Tongue (tissue), 3 donors: ENCODE measurements at places on chromosomes 6 and 20.

DNA sequence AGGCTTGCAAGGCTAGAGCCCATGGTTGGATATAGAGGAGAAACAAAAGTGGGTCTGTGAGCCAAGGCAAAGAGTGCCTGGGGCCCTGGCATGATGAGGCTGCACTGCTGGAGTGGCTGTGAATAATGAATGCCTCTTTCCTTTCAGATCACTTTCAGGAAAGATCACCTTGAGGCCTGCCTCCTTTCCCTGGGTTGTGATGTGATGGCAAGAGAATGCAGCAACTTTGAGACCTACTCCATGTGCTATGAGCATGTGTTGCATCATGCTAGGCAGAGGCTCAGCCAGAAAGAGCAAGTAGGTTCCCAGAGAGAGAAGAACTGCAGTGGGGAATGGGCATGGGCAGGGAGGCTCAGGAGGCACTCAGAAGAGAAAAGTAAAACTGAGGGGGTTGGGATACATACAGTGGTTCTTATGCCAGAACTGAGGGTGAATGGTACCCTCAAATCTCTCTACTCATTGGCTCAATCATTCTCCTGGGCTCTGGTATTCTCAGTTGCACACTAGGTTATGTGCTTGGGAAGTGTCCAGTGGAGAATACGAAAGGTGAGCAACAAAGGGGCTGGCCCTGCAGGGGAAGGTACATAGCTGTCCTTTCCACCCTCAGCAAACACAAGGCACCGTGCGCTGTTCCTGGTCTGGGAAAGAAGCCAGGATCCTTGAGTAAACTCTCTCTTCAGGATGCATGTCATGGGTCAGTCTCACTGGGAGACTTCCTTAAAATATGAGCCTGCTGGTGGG is 45.9 kb downstream of the CD164 start:
- no peak for DNase-seq

DNA sequence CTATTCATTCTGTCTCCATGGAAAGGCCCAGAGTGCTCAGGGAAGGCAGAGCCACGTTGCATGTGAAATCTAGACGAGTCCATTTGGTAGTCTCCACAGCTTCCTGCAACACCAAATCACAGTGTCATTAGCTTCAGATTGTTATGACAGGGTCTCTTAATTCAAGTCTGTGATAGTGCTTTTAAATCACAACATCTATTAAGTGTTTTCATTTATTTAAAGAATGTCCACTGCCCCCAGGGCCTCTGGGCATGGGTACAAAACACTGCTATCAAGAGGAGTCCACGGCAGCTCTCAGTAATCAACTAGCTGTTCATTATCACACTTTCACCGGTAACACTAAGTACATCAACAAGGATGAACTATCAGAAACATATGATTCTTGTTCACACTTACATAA is 455.9 kb upstream of the JARID2 start:
- DNase-seq = no peak

DNA sequence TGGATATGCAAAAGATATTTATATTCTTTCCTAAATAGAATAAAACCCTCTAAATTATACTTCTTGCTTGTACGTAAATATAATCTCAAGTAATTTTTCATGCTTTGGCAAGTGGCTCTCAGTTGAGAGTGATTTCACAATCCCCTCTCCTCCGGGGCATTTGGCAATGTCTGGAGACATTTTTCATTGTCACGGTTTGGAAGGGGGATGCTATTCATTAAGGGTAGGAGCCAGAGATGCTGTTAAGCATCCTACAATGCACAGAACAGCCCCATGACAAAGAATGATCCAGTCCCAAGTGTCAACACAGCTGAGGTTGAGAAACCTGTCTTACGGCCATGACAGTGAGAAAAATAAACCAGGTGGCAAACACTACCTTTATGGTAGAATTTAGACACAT is 75.7 kb downstream of the AGPAT4 start:
- peak; percentile 46 for DNase-seq

- no peak for DNase-seq
Measured at GRCh38 chr6:51382847-51383246, 564.2 kb downstream of the TFAP2B start.

- DNase-seq = no peak
Measured at GRCh38 chr6:119974430-119975159, 625.0 kb upstream of the MAN1A1 start.

GRCh38 chr6:32785781-32786533 is 22.6 kb upstream of the HLA-DQB2 start:
- peak; percentile 76 for DNase-seq

GRCh38 chr20:14568701-14569100 is 231.3 kb upstream of the FLRT3 start:
- peak; percentile 21 for DNase-seq

DNA sequence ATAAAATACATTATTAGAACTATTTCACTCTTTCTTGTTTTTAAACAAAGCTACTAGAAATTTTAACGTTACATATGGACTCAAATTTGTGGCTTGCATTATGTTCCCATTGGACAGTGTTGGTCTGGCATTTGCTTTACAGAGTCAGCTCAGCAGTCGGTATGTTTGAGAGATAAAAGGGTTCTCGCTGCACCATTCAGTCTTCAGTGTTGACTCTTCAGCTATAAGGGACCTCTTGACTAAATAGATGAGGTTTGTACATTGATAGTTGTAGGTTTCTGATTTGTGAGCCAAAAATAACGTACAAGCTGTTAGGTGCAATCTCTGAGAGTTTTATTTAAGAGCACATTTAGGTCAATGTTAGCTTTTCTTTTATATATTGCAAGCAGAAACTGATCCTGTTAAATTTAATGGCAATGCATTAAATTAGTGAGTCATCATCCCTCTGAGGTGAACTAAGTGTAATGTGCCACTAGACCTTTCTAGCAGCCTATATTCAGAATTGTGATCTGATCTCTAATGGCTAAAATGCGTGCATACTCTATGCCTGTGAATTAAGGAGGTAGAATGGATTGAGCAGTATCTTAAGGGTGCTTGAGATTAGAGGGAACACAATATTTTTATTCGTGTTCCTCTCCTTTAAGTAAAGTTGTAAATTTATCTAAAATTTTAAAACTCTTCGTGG is 485.6 kb upstream of the SYNCRIP start:
- DNase-seq = no peak

DNA sequence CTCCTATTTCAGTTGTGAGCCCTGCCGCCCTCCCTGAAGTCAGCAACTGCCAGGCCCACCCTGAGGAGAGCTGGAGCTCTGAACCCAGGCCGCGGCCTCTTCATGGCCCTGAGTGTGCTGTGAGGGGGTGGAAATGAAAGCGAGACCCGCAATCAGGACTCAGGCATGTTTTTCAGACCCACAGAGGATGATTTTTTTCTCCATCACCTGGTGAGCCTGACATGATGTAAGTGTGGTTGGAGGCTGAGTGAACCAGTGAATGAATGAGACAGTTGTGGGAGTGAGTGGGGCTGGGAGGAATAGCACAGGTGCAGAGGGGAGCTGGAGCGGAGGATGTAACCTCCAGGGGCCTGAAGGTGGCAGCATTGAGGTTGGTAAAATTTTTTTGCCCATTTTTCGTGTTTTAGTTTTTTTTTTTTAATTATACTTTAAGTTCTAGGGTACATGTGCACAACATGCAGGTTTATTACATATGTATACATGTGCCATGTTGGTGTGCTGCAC is 18.3 kb downstream of the RAET1L start:
- peak; percentile 46 for DNase-seq

GRCh38 chr6:159695984-159696383 is 2.9 kb upstream of the SOD2 start:
- DNase-seq = no peak

- DNase-seq = no peak
Measured at GRCh38 chr6:18302561-18303439, 38.5 kb upstream of the DEK start.

DNA sequence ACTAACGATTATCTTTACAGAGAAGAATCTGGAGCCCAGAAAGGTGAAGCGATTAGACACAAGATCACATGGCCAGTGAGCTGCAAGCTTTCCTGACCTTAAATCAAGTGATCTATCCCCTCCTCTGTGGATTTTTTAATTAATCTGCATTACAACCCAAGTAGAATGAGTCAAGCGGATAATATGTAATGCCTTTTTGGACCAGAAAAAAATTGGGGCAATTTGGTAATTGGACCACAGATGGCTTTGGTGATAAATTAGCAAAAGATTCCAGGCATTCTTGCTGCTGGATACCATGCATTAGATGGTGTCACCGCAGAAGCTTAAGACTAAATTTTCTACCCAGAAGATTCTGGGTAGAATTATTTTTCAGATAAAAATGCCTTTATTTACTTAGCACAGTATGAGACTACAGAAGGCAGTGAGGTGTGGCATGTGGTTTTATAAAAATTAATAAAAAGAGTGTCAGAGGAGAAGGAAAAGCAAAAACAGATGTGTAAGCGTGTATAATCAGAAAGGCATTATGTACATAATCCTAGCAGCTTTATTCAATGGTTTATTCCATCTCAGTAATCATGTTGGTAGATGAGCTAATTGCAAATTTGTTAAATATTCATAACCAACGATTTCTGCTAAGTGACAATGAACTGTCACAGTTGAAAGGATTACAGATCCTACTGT is 53.9 kb upstream of the PCSK2 start:
- no peak for DNase-seq

GRCh38 chr6:43009124-43009523 is 4.6 kb downstream of the MEA1 start:
- DNase-seq = peak; percentile 50

DNA sequence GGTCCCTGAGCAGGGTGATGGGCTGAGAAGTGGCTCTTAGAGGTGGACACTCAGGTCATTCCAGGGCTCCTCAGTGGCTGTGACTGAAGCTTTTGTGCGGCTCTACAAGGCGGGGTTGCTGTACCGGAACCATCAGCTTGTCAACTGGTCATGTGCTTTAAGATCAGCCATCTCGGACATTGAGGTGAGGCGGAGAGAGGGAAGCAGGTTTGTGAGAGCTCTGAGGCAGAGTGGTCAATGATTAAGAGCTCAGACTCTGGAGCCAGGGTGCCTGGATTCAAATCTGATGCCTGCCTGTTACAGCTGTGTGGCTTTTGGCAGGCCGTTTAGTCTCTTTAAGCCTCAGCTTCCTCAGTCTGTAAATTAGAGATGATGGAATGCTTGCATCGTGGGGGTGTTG is 3.0 kb downstream of the VARS2 start:
- DNase-seq = no peak

- DNase-seq = no peak
Measured at GRCh38 chr6:154462425-154462824, 48.1 kb downstream of the CNKSR3 start.

DNA sequence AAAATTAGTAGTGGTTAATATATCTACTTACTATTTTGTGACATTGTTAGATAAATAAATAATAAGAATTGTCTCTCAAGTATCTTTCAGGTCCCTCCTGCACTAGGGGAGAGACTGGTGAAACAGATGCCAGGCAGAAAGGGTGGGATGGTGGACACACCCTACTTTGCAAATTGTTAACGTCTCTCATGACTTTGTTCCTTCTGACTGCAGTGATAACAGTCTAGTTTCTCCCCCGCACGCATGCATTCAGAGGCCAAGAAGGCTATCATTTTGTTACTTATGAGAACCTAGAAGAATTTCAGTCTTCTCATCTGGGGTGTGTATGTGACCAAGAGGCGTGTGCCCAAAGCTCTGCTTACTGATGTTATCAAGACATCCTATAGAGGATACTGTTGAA is 152.3 kb downstream of the EDN1 start:
- no peak for DNase-seq

DNA sequence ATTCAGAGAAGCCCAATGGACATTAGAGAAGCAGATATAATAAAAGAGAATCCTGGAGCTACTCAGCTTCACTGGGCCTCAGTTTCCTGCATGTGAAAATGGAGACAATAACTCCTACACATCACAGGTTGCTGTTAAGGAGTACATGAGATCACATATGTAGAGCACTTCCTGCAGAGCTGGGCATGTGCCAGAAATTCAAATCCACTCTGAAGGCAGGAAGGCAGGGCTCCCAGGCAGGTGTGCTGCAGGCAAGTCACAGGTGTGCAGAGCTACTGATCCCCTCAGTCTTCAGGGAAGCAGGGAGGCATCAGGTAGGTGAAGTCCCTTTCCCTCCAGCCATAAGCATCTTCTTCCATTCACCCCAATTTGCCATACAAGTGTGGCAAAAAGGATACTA is 48.0 kb downstream of the DST start:
- DNase-seq = no peak

DNA sequence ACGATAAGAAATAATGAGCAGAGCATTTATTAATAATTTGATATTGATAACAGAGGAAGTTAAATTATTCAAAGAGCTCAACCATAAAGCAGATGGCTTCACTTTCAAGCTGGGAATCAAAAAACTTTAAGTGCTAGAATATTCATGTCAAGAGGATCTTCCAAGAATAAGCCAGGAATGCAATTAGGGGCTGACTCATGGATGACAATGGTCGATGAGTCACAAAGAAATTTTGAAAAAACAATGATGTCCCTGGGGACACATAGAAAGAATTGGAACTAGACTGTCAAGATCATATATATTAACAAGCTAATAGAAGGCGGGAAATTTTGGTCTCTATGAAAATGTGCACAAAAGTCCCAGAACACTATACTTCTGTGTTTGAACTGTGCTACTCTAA is 304.1 kb downstream of the LAMA2 start:
- no peak for DNase-seq

DNA sequence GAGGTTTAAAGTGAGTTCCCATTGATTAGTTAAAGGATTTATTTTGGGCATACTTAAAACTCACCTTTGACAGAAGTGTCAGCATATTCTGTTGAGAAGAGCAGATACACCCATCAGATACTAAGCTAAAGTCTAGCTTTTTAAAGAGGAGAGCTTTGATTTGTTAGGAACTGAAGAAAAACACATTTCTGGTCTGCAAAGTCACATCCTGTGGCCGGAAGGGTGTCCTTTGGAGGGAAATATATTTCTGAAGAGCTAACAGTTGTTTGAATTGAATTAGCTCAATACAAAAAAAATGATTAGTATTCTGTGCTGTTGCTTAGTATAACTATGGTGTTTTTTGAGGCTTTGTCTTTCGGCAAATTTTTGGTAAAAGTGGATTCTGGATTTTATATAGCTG is 302.7 kb downstream of the RFPL4B start:
- DNase-seq = no peak

GRCh38 chr6:81749707-81750106 is 2.8 kb downstream of the TENT5A start:
- DNase-seq = no peak

GRCh38 chr6:74570044-74570443 is 635.8 kb downstream of the COL12A1 start:
- DNase-seq = no peak

DNA sequence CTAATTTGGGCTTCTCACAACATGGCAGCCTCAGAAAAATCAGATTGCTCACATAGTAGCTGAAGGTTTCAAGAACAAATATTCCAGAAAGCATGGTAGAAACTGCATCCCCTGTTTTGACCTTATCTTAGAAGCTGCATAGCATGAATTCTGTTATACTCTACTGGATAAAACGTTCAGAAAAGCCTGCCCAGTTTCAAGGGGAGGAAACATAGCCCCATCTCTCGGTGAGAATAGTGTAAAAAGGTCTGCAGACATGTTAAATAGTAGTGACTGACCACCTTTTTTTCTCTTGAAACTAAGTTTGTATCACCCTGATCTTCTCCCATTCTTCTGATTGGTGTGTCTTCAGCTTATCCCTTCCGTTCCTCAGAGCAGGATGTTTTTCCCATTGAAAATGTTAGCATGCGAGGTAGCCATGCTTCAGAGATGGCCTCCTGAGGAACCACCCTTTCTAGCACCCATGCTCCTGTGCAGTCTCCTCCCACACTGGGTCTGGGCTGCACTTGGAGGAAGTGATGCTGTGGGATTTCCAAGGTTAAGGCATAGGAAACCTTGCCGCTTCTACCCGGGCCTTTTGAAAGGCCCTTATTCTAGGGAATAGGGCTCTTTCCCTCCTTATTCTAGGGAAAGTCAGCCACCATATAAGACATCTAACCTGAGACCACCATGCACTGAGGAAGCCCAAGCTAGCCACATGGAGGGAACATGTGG is 50.1 kb downstream of the MARCKS start:
- no peak for DNase-seq

GRCh38 chr6:106910999-106911949 is 63.3 kb downstream of the CD24 start:
- DNase-seq = no peak
